Karpas-422 (cell line): ENCODE measurements at places on chromosomes 12 and 14.

GRCh38 chr14:103732868-103733620, 17.4 kb downstream of the ZFYVE21 start:
- DNase-seq = no peak

- no peak for DNase-seq
Measured at GRCh38 chr14:101068313-101069227, 165.0 kb upstream of the RTL1 start.

DNA sequence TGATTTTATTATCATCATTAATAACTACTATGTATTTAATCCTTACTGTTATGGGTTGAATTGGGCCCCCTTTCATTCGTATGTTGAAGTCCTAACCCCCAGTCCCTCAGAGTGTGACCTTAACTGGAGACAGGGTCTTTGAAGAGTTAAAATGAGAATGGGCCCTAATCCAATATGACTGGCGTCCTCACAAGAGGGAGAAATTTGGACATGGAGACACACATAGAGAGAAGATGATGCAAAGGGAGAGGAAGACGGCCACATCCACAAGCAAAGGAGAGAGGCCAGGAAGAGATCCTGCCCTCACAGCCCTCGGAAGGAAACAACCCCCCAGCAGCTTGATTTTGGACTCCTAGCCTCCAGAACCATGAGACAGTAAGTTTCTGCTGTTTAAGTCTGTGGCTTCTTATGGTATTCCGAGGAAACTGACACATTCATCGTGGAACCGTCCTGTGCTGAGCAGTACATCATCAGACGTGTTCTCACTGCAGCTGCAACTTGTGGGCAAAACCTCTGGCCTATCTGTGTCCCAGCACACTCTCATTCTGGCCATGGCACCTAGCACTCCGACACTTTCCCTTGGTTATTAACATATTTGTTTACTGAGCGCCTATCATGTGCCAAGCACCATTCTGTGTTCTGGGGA, 127.6 kb downstream of the SLC38A6 start:
- no peak for DNase-seq

DNA sequence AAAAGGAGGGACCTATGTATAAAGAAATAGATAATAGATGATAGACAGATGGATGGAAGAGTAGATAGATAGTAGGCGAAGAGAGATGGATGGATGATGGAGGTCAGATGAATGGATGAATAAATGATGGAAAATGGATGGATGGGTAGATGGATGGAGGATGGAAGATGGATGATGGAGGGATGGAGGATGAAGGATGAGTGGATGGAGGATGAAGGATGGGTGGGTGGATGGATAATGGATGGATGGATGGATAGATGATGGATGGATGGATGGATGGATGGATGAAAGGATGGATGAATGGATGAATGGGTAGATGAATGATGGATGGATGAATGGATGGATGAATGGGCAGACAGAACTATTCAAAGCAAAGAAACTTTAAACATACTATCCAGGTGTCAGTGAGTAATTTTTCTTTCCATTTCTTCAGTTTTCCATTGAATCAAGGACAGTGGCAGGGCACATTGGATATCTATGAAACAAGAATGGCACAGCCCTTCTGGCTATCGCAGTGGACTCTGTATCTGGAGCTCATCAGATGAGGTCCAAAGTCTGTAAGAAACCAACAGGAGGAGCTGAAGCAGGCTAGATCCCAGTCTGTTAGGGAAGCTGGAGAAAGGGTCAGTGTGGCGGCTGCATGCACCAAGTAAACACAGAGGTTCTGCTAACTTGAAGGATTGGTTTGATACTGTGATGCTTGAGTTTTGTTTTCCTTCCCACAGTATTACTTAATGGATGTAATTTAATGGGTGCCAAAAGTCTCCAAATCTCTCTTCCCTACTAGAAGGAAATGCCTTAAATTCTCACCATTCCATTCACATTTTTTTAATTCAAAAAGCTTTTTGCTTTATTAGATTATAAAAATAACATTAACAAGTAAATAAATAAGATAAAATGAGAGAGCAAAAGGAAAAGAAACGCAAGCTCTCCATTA, 18.1 kb upstream of the MED13L start:
- no peak for DNase-seq

DNA sequence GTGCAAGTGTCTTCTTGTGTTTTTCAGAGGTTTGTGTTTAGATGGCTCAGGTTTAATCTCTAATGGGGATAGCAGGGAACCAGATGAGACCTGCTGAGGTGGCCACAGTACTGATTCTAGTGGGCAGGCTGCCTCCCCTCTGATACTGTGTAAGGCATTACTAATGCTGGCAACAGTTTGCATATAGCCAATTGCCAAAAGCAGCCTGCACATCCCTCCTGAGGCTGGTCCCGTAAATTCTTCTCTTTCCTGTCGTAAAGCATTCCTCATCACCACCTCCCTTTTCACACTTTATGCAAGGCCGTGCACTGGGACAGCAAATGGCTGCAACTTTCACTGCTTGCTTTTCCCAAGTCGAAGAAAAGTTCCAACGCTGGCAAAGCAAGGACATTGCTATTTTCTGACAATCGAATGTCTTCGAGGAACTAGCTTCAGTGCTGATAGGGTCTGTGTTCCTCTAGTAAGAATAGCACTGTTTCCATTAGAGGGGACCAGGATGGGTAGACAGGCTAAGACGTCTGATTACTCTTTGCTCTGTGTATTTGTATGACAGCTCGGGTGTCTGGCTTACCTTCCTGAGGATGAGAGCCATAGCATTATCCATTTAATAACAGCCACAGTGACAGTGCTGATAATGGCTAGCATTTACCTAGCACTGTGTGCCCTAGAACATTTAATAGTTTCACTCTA, 178.2 kb upstream of the HIF1A start:
- DNase-seq = no peak

- no peak for DNase-seq
Measured at GRCh38 chr12:123149501-123150274, 1.2 kb downstream of the PITPNM2 start.
